Left lobe of liver (tissue), 2 donors: ENCODE measurements at places on chromosomes 3 and 15. TPM values are rescaled to one million over a fixed set of nuclear protein-coding genes. Genes with fewer than 3 reads are reported as not detected.

The TPRG1 gene
- total RNA-seq: 33.3 TPM

The MUSTN1 gene
- total RNA-seq: 0.38 TPM

The DLL4 gene
- 3.7 TPM for total RNA-seq

The AMIGO3 gene
- total RNA-seq: not detected

The RBPMS2 gene
- total RNA-seq: 7.5 TPM

The STAB1 gene
- total RNA-seq: 71.5 TPM

The TNFSF10 gene
- 45.3 TPM for total RNA-seq

The CYP1A2 gene
- 120 TPM for total RNA-seq

The CHDH gene
- total RNA-seq: 44.7 TPM

The MUC4 gene
- 0.08 TPM for total RNA-seq

The C3orf85 gene
- 11.4 TPM for total RNA-seq

The RASGRP1 gene
- 0.28 TPM for total RNA-seq

The KIF23 gene
- total RNA-seq: 0.86 TPM

The LYZL4 gene
- not detected for total RNA-seq

The DAPK2 gene
- 0.88 TPM for total RNA-seq

The SMC4 gene
- total RNA-seq: 12.0 TPM

The NTRK3 gene
- 0.38 TPM for total RNA-seq

The PIERCE2 gene
- 0.60 TPM for total RNA-seq

The CCDC39 gene
- not detected for total RNA-seq

The GOLGA6L7 gene
- not detected for total RNA-seq

The PLSCR4 gene
- total RNA-seq: 27.6 TPM

The MKRN2OS gene
- not detected for total RNA-seq

The IL5RA gene
- total RNA-seq: not detected

The GOLGA8Q gene
- total RNA-seq: 0.53 TPM

The HDAC11 gene
- total RNA-seq: 4.6 TPM

The GFM1 gene
- total RNA-seq: 42.9 TPM

The PAK6 gene
- not detected for total RNA-seq

The CCK gene
- not detected for total RNA-seq

The GASK1A gene
- total RNA-seq: 19.9 TPM

The RTP1 gene
- total RNA-seq: not detected

The PP2D1 gene
- total RNA-seq: not detected

The MAGEL2 gene
- not detected for total RNA-seq

The HTR3E gene
- not detected for total RNA-seq

The NPAP1 gene
- 0.05 TPM for total RNA-seq

The CFAP100 gene
- total RNA-seq: not detected

The RBP2 gene
- total RNA-seq: not detected

The FSD2 gene
- not detected for total RNA-seq

The ARGFX gene
- not detected for total RNA-seq

The CCR8 gene
- total RNA-seq: not detected

The SEMA6D gene
- total RNA-seq: 2.7 TPM

The SERINC4 gene
- 0.18 TPM for total RNA-seq

The TRIM42 gene
- total RNA-seq: not detected

The CYP19A1 gene
- not detected for total RNA-seq

The SLC25A36 gene
- total RNA-seq: 3.3 TPM

The PLSCR5 gene
- not detected for total RNA-seq

The MCF2L2 gene
- 0.13 TPM for total RNA-seq

The TRPM1 gene
- total RNA-seq: 0.10 TPM

The TNIK gene
- 4.0 TPM for total RNA-seq

The SST gene
- total RNA-seq: not detected

The ADAMTSL3 gene
- 17.8 TPM for total RNA-seq
